ENCODE measurements at places on chromosomes 7 and 10.

DNA sequence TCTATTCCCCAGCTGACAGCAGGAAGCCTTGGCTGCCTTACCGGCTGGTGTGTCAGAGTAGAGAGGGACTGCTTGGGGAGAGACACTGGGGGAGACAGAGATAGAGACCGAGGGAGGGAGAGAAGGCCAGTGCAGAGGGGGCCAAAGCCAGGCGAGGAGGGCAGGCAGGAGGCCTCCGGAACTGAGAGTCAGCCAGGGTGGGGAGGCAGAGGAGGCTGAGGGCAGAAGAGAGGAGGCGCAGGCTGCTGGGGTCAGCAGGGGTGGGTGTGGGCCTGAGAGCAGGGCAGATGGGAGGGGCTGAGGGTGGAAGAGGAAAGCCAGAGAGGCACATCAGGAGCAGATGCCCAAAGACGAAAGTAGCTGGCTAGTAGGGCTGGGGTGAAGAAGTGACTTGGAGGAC, 57.2 kb upstream of the PAX2 start:
- DNase-seq, result no peak

DNA sequence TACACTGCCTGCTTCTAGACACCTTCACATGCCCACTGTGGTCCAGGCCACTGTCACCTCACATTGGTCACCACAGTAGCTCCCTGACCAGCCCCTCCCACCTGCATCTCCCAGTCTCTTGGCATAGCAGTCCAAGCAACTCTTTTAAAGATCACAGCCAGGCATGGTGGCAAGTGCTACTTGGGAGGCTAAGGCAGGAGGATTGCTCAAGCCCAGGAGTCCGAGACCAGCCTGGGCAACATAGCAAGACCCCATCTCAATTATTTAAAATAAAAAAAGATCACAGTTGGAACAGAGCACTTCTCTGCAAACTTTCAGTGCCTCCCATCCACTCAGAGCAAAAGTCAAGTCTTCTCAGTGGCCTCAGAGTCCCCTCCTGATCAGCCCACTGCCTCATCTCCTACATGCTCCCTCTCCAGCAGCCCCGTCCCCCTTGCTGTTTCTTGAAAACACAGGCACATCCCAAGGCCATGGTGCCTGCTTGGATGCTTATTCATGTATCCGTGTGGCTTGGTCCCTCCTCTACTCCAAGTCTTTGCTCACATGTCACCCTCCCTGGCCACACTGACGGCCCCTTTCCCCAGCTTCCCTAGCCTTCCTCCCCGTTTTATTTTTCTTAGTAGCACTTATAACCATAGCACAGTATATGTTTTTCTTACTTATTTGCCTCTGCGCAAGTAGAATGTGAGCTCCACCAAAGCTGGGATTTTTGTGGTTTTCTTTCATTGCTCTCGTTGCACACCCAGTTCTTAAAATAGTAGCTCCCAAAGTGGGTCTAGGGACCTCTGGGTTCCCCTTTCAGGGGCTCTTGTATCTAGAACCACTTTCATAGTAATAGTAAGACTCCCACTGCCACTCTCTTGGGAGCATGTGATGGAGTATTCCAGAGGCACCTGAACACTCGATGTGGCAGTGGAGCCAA, 19.5 kb downstream of the TSPAN15 start:
- DNase-seq, result no peak

DNA sequence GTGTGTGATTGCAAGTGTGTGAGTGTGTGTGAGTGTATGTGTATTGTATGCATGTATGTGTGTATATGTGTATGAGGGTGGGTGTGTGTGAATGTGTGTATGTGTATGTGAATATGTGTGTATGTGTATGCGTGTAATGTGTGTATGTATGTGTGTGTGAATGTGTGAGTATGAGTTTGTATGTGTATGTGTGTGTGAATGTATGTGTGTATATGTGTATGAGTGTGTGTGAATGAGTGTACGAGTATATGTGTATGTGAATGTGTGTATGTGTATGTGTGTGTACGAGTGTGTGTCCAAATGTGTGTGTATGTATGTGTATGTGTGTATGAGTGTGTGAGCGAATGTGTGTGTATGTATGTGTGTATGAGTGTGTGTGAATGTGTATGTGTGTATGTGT, 8.2 kb upstream of the GALNTL5 start:
- DNase-seq, result no peak

- DNase-seq, result no peak
These were observed 239.7 kb downstream of the FANK1 start for GRCh38 chr10:126135941-126136595.

DNA sequence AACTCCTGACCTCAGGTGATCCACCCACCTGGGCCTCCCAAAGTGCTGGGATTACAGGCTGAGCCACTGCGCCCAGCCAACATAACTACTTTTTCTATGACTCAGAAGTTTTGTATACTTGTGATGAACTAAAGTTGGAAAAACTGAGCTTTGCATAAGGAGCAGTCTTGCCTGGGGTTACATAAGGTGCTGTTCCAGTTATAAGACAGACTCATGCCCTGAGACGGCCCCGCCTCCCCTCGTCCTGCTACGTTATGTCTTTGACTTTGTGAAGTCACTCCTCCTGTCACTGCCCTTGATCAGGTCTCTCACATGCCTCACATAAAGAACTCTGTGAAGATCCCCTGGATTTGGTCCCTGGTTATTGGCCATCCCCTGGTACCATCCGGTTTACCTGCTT, 40.4 kb upstream of the OPN4 start:
- DNase-seq, result no peak

Measured in hindlimb muscle (tissue), 1 donor.